CD4-positive, alpha-beta T cell treated with Interleukin-4 for 4 hours (primary cell): ENCODE measurements at places on chromosomes 1 and 21.
A peak's percentile ranks its signal among the peaks of the same experiment; 100 is the strongest.

DNA sequence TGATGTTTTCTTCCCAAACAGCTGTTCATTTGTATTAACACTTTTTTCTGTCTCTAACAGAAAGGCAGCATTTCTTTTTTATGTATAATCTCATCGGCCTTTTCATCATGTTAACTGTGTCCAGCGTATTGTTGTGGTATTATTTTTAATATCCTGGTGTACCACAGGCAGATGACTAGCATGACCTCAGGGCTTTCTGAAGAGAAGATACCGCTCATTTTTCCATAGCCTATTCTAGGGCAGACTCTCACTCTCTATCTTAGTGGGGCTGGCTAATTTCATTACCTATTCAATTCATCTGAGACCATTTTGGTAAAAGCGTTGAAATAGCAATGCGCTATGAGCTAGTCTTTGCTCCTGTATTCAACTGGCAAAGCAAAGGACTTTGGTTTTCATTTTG is 209.9 kb downstream of the SDCCAG8 start:
- DNase-seq = no peak

- DNase-seq = no peak
These were observed 20.2 kb upstream of the LRRC47 start for GRCh38 chr1:3816331-3817137.

GRCh38 chr1:41340655-41341364 is 20.4 kb upstream of the FOXO6 start:
- no peak for DNase-seq

GRCh38 chr1:154993572-154994268 is at the start of gene LENEP:
LENEP (plus strand) TSS chr1:154993586; CDS start chr1:154993608, 22 bp downstream.
- no peak for DNase-seq

DNA sequence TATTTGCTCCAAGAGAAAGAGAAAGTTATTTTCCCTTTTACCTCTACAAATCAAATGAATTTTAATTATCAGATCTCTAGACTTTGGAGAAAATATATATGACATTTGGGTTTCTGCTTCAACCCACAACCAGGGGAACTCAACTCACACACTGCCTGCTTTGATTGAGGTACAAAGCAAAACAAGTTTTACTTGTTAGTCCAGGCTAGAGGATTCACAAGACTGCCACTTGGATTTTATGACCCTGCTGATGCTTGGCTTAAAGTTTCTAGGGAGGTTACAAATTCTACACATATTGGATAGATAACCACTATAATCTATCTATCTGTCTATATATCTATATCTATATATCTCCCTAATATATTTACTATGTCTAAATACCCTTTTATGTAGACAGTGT is 467.3 kb upstream of the RGS18 start:
- DNase-seq = no peak

DNA sequence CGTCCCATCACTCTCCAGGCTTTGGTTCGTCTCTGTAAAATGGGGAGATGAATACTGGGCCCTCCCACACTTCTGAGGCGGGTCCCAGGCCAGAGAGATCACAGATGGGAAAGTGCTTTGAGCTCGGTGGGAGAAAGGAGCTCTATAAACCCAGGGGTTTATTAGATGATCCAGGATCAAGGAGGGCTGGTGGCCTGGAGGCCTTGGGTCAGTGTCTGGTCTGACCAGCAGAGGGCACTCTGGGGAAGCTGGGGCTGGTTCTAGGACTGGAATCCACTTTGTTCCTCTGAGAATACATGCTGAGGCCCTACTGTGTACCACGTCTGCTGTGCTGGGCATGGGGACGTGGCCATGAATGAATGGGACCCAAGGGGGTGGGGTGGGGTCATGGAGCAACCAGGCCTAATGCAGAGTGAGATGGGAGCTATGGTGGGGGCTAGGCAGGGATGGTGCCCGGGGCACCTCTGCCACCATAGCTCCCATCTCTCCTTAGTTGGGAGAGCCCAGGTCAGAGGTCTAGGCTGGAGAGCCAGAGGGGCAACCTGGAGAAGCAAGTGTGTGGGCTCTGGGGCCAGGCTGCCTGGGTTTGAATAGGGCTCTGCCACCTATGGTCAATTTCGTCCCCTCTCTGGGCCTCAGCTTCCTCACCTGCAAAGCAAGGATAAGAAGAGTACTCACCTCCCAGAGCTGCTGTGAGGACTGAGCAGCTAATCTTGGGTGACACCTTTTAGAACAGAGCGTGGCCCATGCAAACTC is 9.0 kb upstream of the FAM131C start:
- peak; percentile 43 for DNase-seq

- no peak for DNase-seq
These were observed 197.6 kb upstream of the UBE2U start for GRCh38 chr1:64005801-64006200.

GRCh38 chr1:229336345-229336744 is 6.5 kb downstream of the CCSAP start:
- DNase-seq = no peak

- no peak for DNase-seq
These were observed 297.2 kb downstream of the OMA1 start for GRCh38 chr1:58249388-58249736.

DNA sequence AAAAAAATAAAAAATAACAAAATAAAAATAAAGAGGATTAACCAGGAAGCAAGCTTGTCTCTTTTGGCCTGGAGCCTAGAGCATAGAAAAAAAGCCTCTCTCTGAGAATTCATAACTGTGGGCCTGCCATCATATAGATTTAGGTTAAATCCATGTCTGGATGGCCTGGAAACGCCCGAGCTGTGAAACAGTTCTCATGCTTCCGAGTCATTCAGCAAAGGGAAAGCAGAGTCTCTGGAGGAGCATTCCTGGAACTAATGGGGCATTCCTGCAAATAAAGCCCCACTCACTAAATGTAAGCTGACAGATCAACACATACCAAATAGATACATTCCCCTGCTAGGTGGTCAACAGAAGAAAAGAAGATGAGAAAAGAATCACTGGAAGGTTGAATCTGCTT is 75.8 kb upstream of the GNG4 start:
- no peak for DNase-seq

DNA sequence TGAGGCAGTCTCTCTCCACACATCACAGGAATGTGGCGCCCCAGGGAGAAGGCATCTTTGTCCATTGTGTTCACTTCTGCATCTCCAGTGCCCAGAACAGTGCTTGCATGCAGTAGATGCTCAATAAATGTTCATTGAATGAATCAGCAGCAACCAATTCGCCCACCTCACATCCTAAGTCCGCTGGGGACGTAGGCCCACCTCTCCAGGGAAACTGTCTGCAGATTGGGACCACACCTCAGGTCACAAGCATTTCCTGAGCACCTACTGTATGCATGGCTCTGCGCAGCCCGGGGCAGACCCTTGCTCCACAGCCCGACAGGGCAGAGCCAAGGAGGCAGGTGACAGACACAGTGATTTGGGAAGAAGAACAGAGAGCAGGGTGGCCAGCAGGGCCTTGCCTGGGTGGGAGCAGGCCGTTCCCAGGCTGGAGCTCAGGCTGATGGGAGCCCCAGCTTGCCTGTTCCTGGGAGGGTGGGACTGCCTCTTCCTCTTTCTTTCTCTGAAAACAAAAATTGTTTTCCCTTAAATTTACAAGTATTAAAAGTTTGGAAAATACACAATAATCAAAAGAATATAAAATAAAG is 25.8 kb upstream of the RUNX3 start:
- no peak for DNase-seq

DNA sequence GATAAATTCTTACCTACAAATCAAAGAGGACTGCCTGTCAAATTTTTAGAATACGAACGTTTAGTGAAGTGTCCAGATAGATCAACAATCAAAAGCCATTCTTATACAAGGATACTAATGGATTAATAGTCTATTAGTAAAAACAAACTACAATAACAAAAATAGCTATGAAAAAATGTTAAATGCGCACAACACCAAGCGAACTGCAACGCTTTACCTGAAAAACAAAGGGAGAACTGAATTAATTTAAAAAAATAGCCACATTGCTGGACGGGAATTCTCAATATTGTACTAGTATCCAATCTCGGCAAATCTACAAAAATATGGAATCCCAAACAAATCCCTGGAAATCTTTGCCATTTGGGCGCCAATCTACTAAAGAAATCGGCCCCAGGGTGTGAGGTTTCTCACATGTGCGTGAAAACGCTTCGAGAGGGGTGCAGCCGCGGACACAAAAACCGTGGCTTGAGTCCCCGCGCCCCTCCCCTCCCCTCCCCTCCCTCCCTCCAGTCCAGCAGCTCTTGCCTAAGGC is 55.6 kb downstream of the TRAF5 start:
- DNase-seq = no peak

DNA sequence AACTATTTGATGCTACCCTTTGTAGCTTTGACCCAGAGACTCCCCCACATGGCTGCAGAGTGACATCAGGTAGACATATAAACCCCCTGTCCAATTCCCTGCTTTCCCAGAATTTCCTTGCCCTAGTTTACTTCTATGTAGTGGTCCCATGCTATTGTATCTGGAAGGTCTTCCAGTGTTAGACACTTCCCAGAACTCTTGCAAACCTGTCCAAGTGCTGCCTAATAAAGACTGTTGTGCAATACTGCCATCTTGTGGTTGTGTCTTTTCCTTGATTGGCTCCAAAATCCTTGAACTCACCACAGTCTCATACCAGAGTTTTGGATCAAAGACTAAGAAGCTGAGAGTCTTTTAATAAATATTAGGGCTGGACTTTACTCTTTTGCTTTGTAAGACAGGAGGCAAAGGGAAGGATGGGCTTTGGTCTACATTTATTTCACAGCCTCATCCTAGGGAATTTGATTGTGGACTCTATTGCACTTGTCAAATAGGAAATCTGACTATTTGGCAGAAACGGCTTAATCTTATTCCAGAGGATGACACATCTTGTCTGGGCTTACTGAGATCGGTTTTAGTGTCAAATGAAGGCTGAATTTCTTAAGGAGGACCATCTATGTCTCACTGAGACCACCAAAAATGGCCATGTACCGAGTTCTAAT is 169.9 kb downstream of the LRRC7 start:
- peak; percentile 32 for DNase-seq

GRCh38 chr1:206903687-206904086 is 6.4 kb downstream of the IL24 start:
- no peak for DNase-seq

GRCh38 chr1:175132436-175132835 is 60.1 kb downstream of the KIAA0040 start:
- DNase-seq = no peak

GRCh38 chr1:7450838-7451237 is 320.3 kb upstream of the VAMP3 start:
- no peak for DNase-seq

DNA sequence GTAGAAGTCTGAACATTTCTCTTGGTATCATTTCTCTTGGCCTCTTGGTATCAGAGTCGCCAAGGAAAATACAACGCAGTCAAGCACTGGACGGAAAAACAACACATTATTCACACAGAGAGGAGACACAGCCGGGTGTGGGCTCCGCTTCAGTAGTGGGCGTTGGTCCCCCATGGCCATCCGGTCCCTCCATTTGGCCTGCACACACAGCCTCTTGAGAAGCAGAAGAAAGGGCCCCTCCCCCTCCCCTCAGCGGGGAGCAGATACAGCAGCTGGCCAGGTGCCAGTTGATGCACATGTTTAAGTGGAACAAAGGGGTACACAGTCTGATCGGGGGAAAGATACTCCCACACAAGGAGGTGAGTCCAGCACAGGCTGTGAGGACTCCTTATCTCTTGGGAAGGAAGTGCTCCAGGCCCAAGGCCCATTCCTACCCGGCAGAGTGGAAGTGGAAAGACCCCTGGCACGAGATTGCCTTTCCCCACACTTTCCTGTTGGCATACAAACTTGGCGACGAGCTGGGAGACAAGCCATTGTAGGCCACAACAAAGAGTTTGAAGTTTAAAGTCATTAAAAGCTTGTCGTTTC is 311.3 kb downstream of the FAM72C start:
- no peak for DNase-seq

DNA sequence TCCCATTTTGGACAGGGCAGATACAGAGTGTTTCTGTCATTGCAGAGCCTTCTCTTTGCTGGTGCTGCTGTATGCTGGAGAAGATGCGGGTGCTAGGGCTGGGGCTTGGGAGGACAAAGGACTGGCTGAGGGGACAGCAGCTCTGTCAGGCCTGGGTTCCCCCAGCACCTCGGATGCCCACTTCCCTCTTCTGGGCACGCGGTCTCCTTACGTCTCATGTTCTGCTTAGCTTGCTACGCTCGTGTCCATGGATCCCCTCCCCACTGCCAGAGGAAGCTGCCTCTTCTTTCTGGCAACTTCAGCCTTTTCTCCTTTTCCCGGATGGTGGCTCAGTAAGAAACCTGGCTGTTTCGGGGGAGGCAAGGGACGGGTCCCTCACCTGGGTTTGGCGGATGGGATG is 75.7 kb downstream of the ARHGEF10L start:
- DNase-seq = no peak

DNA sequence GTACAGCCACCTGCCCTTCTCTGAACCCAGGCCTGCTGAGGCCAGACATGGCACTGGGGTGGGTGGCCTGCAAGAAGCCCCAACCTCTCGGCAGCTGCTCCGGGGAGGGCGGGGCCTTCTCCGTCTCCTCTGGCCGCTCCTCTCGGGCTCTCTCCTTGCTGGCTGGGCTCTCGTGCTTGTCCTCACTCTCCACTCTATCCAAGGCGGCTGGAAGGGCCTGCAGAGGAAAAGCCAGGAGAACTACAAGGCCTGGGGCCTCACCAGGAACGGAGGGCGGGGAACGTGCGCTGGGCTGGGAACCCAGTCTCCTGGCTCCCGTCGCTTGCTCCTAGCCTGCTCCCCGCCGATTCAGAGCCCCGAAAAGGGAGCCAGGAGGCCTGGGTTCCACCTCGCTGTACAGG is 59.1 kb downstream of the CHD5 start:
- no peak for DNase-seq

DNA sequence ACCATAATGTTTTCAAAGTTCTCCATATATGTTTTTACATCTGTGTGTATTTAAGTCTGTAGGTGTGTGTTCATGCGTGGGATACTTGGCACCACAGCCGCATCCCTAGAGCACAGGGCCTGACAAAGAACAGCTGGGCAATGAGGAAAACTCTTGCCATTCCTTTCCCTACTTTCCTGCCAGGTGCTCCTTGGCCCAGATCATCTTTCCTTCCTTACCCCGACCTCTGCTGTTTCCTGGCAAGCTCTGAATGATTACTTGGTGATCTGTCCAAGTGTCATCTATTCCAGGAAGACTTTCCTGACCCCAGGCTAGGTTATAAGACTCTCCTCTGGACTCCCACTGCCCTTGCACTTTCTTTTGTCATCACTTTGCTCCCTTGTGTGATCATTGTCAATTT is 123.6 kb downstream of the ELAVL4 start:
- DNase-seq = no peak

- DNase-seq = no peak
These were observed 4.3 kb upstream of the SHISA4 start for GRCh38 chr1:201884425-201884824.

- DNase-seq = no peak
These were observed 35.3 kb downstream of the CHD5 start for GRCh38 chr1:6144647-6145395.

DNA sequence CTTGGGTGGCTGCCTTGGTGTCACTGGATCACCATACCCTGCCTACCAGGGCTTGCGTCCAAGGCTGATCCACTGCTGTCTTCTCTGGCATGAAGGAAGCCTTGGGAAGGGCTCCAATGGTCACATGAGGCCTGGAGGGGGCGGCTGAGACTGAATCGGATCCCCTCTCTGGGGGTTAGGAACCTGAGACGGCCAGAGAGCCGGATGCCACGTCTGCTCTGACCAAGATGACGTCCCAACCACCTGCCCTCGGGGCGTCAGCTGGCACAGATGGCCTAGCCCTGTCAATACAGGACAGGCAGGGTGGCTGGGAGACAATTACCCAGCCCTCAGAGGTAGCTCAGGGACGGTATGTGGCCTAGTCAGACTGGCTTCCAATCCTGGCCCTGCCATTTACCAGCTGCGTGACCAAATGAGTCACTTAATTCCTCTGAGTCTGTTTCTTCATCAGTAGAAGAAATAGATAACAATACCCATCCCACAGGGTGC is 5.4 kb downstream of the TRIM62 start:
- no peak for DNase-seq

GRCh38 chr1:44500181-44501046 is 95.4 kb downstream of the RNF220 start:
- DNase-seq = no peak
